ENCODE measurements at places on chromosomes 7 and 10.

GRCh38 chr10:130029209-130029608 is 65.1 kb upstream of the EBF3 start:
- DNase-seq: no peak

GRCh38 chr7:143415742-143416397 is 7.2 kb upstream of the EPHA1 start:
- no peak for DNase-seq

- no peak for DNase-seq
These were observed 4.9 kb upstream of the MEST start for GRCh38 chr7:130486954-130487436.

- DNase-seq: no peak
These were observed 536.6 kb downstream of the HTR7 start for GRCh38 chr10:90321132-90321816.

GRCh38 chr7:39353615-39354376 is 212.4 kb upstream of the YAE1 start:
- peak; percentile 12 for DNase-seq

- no peak for DNase-seq
These were observed 301.8 kb downstream of the DNAJB6 start for GRCh38 chr7:157638563-157638962.

GRCh38 chr10:64312876-64313275 is 791.7 kb downstream of the REEP3 start:
- DNase-seq: no peak

GRCh38 chr7:38220452-38220851 is 42.4 kb downstream of the STARD3NL start:
- no peak for DNase-seq

DNA sequence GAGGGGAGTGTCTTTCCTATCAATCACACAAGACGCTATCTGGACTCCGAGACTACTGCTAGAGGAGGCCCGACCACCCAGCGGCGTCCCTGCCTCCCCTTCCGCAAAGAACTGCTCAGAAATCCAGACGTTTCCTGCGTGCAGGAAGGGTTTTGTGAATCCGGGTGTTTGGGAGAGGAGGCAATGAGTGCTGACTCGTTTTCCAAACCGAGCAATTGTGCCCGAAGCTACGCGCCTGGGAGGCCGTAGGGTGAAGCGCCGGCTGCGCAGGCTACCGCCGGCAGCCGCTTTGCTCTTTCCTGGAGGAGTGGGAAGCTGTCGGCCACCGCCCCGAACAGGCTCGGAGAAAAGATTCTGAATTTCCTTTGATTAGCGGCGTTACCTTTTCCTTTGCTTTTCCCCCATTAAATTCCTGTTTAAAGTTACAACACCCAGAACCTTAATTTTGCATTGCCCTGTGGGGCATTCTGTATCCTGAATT is 5.3 kb downstream of the VAX1 start:
- no peak for DNase-seq

DNA sequence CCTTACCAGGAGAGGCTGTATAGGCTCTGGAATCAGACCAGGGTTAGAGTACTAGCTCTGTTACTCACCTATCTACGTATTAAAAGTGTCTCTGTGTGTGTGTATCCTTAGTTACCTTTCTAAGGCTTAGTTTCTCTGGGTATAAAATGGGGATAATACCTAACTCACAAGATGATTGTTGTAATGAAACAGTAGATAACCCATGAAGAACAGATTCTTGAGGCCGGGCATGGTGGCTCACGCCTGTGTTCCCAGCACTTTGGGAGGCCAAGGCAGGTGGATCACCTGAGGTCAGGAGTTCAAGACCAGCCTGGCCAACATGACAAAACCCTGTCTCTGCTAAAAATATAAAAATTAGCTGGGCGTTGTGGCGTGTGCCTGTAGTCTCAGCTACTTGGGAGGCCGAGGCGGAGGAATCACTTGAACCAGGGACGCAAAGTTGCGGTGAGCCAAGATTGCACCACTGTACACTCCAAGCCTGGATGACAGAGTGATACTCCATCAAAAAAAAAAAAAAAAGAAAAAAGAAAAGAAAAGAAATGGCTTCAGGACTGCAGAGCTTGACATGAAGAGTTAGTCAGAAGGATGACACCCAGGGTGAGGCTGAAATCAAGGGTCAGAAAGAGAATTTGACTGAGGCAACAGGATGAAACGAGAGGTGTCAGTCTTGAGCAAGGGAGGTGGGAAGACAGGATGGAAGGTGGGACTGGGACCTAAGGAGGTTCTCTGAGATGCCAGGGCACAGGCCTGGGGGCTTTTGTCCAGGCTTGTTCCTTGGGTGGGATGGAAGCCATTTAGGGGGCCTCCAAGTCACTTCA is 33.4 kb downstream of the PRKAR2B start:
- no peak for DNase-seq

GRCh38 chr10:58444876-58445275 is 59.7 kb downstream of the TFAM start:
- DNase-seq: no peak

All from progenitor cell of endocrine pancreas (in vitro differentiated cells).